Stimulated activated CD8-positive, alpha-beta memory T cell treated with anti-CD3 and anti-CD28 coated beads, Interleukin-4, amount 100 ng/mL, for 48 hours (primary cell): ENCODE measurements at places on chromosomes 4 and X.
A peak's percentile ranks its signal among the peaks of the same experiment; 100 is the strongest.

DNA sequence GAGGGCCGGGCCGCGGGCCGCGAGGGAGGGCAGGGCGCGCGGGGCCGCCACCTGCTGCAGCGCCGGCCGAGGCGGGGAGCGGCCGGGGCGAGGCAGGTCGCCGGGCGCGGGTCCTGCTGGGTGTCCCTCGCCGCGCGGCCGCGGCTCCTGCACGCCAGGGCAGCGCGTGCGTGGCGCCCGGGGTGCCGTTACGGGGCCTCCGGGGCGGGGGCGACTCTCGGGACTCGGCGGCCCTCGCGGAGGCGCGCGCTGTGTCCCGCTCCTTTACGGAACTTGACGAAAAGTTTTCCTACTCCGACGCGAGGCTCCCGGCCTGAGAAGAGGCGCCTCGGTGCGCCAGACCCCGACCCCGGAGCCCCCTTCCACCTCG is 329 bp downstream of the TBC1D14 start:
- peak; percentile 60 for DNase-seq

DNA sequence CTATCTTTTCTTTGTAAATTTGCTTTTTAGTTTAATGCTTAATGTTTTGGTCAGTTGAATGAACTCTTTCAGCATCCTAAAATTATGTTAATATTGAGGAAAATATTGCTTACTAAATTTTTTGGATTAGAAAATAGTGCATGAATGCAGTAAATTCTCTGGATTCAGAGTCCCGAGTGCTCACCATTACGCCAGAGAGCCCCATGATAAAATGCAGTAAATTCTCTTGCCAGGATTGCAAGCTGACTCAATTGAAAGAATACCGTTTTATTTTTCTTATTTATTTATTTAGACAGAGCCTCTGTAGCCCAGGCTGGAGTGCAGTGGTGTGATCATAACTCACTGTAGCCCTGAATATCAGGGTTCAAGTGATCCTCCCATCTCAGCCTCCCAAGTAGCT is 60.9 kb upstream of the ENPEP start:
- DNase-seq = no peak

DNA sequence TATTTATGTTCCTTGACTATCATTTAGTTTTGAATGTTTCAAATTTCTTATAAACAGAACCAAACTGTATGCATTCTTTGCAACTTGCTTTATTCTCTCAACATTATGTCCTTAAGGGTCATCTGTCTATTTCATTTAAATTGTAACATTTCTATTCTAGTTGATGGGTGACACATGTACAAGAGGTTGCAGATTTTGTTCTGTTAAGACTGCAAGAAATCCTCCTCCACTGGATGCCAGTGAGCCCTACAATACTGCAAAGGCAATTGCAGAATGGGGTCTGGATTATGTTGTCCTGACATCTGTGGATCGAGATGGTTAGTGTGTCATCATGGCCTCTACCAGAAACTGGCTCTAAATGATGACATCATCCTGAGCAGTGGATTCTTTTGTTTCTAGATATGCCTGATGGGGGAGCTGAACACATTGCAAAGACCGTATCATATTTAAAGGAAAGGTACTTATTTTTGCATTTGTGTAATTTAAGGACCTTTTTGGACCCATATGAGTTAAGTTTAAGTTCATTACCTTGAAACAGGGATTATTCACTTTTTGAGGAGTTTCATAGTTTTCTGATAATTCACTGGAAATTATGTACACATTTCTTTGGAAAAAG is 6.1 kb downstream of the LIAS start:
- DNase-seq = no peak

DNA sequence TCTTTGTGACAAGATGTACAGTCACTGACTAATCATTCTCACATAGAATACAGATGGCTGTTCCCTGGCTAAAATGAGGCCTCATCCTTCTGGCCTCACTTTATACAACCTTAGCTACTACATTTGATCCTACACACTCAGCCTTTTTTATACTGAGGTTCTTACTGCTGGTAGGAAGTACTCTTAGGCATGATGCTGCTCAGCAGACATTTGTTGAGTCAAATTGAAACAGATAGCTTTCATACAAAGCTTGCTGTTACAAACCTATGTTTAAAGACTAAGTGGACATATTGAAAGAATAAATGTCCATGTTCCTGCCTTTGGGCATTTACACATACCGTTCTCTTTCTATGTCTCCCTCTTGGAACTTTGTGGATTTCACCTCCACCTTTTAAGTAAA is 154.9 kb downstream of the NPFFR2 start:
- no peak for DNase-seq

- no peak for DNase-seq
Observed at GRCh38 chr4:4491396-4491893, 50.4 kb downstream of the STX18 start.

DNA sequence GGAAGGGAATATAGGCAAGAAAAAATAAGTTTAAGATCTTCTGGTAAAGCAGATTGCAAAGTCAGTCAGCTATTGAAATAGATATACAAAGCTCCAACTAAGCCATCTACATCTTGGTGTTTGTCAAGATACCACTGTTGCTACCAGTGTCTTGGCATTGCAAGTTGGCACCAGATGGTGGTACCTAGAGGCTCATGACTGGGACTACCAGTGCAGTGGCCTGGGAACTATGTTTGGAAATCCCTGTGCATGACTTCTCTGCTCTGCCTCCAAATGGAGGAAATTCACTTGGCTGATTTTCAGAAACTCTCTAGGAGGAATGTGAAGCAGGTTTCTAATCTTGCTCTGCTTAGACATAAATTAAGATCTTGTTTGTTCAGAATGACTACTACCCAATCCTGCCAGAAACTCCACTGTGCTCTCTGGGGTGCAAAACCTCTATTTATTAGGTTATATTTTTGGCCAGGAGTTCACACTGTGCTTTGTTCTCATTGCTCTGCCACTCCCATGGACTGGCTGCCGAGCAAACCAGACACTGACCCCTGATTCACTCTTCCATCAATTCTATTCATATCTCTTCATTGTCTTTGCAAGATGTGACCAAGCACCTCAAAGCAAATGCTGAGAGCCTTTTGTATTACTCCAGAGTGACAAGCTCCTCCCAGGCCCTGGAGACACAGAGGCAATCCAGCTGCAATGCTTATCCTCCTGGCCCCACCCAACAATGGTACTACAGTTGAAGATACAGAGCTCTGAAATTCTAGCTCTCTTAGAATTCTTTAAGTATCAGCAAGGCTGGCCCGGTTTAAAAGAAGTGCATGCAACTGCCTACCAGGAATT is 272.3 kb upstream of the FGF16 start:
- DNase-seq = no peak

DNA sequence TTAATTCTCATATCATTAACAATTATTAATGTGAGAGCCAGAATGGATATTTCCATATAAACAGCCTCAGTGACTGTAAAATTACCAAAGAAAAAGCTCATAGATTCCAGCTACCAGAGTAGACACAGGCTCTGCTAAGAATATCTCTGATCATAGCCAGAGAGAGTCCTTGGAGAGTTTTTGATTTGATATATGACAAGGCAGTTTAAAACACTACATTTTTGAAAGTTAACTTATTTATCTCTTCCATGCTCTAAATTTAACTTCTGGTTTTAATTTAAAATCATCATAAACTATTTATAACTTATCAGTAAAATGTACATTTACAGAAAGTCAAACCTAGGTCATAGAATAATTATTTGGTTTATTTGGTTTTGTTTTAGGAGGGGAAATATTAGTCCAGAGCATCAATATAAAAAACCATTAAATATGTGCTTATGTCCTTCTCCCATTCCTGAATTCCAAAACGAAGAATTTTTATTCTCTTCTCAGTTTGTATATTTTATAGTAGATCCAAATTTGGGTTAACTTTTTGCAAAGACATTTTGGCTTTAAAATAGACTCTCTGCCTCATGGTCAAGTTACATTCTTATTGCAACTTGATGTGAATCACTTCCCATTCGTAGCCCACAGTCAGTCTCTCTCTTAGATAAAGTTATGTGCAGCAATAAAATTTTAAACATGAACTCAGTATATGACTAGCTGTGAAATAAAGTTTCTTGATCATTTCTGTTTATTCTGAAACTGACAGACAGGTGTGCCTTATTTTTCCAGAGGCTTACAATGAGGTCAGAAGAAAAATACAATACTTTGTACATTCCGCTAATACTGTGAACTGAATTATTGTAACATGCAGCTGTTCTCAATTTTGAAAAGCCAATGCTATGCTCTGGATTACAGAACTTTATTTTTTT is 267.1 kb downstream of the PAPSS1 start:
- no peak for DNase-seq

DNA sequence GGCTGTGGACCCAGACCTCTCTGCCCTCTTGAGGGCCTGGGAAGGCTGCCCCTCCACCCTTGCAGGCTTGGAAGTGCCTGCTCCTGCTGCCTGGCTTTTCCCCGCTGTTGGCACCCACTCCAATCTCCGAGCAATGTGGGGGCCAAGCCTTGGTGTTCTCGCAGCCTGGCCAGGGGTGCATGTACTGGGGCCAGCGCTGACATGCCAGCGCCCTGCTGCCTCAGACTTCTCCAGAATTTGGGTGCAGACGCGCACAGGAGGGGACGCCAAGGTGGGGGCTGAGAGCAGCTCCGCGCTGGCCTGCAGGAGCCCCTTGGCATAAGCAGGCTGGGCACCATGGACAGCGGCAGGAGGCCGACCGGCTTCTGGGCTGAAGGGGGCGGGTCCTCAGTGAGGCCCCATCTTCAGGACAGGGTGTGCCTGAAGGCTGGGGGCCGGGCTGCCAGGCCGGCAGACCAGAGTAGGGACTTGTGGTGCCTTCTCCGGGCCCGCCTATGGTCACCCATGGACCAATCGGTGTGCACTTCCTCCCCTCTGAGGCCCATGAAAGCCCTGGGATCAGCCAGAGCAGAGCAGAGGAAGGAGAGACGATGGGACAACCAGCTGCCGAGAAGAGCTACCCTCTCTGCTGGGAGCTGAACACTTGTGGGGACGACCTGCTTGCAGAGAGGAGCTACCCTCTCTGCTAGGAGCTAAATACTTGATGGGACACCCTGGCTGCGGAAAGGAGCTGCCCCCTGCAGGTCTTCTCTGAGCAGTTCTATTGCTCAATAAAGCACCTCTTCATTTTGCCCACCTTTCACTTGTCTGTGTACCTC is 118.3 kb downstream of the DNAAF6 start:
- peak; percentile 26 for DNase-seq

DNA sequence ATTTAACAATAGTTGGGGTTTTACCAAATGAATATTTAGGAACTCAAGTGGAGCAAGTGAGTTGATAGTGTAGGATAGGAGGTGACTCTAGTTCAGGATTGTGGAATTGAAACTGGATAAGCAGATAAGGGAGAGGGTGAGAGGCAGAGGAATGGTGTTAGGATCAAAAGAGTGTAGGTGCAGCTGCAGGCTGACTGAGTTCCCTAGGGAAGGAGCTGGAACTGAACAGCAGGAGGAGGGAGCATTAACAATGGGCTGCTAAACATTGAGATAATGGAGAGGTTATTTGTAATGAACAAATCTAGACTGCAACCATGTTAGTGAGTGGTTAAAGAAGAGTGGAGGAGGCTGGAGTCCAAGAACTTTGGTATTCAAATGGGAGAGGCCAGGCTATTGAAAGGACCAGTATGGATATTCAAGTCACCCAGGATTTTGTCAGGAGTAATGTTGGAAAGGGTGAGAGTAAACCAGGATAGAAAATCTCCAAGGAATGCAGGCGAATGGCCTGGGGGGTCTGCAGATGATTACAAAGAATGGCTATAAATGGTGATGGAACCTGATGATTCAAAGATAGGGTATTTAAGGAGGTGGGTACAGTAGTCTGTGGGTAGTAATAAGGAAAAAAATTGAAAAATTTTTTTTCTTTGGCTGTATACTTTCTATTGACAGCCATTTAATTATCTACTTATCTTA is 497.1 kb upstream of the TENM3 start:
- no peak for DNase-seq

- no peak for DNase-seq
Observed at GRCh38 chr4:109278594-109279031, 23.8 kb downstream of the COL25A1 start.

DNA sequence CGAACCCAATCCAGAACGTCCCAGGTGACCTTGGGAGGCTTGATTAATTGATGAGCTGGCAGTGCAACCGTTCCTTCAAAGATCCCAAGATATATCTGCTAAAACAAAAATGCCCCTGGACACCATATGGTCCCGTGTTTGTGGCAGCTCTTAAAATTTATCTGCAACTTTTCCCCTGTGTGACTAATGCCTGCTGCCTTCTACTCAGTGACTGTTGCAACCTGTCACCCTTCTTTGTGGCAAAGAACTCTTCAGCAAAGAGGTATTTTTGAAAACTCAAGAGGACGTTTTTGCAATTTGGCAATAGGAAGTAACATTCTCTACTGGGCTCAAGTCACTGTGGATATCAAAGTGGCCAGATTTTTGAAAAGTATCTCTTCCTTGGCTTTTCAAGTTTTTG is 75.8 kb upstream of the SOD3 start:
- DNase-seq = no peak

DNA sequence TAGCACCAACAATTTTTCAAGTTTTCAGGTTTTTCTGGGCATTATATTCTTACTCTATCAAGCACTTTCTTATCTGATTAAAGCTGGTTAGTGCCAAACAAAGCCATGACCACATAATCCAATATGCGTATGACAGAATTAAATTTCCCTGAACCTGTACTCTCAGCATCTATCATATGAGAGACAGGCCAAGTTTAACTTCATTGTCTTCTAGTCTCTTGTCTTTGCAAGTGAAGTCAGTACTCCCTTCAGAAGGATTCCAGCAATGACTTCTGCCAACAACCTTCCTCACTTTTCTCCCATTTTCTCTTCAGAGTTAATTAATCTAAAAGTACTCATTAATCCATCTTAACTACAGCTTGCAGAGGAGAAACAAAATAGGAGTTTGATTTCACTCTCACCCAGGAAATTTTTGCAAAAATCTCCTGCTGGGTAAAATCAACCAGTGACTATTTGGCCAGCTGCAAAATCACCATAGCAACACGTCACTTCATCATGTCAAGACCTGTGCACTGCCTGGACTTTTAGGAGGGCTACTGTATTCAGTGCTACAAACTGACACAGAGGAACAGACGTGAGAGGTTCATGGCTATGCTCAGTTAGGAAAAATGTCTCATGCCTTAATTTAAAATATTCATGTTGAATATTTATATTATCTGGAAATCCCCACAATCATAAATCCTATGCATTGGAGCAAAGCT is 208.4 kb downstream of the ANTXR2 start:
- DNase-seq = no peak

GRCh38 chr4:97396097-97396496 is 747.2 kb downstream of the STPG2 start:
- DNase-seq = no peak

GRCh38 chr4:186015212-186015817 is 53.6 kb upstream of the TLR3 start:
- DNase-seq = no peak

- no peak for DNase-seq
Observed at GRCh38 chrX:132634521-132634920, 145.7 kb upstream of the MBNL3 start.
